IMR-90 (cell line): ENCODE measurements at places on chromosomes 11 and 22. TPM values are rescaled to one million over a fixed set of nuclear protein-coding genes. Genes with fewer than 3 reads are reported as not detected.

DNA sequence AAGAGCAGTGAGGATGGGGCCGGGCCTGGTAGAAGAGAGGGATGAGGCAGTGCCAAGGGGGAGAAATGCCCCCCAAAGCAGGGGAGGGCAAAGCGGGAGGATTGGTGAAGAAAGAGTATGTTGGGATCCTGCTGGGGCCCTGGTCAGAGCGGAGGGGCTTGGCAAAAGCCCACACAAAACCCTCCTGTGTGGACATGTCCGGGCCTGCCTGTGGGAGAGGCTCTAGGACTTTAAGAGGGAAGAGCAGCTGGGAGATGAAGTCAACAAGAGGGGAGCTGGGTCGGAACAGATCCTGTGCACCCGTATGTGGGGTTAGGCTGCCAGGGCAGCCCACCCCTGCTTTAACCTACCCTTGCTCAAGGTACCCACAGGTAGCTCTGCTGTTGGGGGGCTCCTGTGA lies 25.8 kb downstream of the ART5 start:
- DNase-seq: no peak

- no peak for DNase-seq
These were observed 15.0 kb upstream of the EHD1 start for GRCh38 chr11:64893194-64894069.

DNA sequence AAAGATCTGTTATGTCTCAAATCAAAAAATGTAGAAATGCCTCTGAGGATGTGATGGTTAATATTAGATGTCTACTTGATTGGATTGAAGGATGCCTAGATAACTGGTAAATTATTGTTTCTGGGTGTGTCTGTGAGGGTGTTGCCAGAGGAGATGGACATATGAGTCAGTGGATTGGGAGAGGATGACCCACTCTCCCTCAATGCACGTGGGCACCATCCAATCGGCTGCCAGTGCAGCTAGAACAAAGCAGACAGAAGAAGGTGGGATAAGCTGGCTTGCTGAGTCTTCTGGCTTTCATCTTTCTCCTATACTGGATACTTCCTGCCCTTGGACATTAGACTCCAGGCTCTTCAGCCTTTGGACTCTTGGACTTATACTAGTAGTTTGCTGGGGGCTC lies 430.3 kb downstream of the SOX6 start:
- DNase-seq: no peak

GRCh38 chr22:27100789-27101188 lies 443.4 kb downstream of the MIAT start:
- DNase-seq: peak; percentile 45

GRCh38 chr11:101059331-101059730 lies 70.3 kb downstream of the PGR start:
- no peak for DNase-seq

DNA sequence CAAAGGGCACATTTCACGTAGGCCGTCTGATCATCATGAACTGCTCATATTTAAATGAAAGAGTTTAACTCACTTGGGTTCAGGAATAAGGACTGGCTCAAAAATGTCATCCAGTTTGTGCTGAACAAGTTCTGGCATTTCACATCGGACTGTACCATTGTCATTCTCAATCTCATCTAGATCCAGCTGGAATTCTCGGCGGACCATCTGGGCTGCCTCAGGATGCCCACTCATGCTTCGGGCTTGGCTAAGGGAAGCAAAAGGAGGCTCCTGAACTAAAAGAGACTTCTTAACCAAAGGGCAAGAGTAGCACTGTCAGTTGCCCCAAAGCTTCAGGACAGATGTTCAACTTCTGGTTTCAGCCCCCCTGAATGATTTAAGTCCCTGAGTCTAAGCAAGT lies 40.2 kb downstream of the F2 start:
- DNase-seq: no peak

DNA sequence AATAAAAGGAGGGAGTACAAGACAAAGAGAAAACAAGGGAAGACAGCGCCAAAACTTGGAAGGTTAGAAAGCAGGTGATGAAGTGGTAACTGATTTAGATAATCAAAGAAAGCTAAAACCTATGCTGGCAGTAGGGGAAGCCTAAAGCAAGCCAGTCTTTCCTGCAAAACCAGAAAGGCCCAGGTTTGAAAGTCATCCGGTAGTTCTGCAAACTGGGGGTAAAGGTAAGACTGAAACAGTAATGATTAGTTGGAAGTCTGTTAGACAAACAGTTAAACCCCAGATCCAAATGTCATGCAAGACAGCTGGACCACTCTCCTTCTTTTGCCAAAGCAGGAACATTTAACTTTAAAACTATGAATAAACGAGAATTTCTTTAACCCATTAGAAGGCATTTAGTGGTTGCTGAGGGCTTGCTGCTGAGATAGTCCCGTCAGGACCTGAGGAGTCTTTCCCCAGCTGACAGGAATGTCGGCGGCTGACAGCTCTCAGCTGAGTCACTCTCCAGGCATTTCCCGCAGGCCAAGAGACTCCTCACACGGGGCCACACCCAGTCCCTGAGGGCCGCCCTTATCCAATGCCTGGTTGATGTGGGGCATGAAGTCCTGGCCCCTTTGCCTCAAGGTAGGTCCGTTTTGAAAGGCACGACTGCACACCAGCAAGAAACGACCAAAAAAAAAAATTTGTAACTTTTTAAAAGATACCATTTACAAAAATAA lies 36.3 kb upstream of the CFAP300 start:
- peak; percentile 82 for DNase-seq

DNA sequence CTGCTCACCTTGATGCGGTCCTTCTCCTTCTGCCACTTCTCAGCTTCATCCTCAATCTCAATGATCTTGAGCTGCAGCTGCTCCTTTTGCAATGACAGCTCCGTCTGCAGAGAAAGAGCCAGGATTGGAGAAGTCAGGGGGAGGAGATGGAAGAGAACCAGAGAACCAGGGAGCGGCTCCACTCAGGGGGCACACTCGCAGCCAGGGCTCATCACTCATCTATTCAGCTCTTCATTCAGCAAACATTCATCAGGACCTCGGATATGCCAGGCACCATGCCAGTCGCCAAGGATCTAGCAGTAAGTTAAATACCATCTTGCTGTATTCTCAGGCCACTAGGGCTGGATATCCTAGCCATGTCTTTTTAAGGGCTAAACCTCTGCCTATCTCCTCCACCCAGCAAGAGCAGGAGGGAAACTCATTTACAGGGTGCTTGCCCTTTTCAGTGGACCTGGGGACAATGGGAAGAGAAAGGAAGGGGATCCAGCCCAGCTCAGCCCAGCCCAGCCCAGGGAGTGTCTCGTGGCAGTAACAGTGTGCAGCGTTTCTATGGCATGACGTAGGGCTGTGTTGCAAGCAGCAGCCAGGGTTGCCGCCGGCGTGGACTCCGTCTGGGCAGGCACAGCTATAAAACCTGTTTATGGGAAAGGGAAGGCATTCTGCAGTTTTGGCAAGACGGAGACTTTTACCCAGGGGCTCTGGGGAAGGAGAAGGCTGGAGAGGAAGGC lies 9.4 kb downstream of the TRIM29 start:
- peak; percentile 8 for DNase-seq

- peak; percentile 10 for DNase-seq
These were observed 32.1 kb downstream of the SERPIND1 start for GRCh38 chr22:20805972-20806471.

GRCh38 chr22:26835929-26836528 lies 178.6 kb downstream of the MIAT start:
- peak; percentile 23 for DNase-seq

DNA sequence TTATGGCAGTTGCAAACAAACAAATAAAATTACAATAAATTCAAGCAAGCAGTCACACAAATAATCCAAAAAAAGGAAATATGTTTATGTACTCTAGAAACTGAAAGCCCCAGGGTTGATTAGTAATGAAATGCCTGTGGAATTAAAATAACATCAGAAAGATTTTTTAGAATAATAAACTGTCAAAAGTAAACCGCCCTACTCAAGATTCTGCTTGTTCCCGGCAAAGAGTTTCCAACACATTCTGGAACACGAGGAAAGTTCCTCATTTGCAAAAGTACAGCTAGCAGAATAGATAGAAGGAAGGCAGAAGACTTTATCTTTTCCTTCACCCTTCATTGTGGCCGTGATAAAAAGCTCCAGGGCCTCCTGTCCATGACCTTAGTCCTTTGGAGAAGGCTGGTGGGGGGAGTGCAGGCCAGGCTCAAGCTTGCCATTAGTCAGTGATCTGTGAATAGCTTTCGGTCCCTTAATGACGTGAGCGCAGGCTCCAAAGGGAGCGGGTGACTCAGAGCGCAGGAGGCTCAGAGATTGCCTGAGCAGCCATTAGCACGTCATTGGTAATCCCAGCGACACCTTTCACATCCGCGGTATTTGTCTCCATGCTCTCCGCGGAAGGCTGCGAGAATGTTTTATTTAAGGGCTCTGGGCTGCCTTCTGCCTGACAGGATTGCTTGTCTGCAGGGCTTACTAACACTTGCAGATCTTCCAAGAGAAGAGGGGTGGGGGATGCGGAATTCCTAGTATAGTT lies 458.3 kb downstream of the METTL15 start:
- DNase-seq: peak; percentile 100

GRCh38 chr11:118152552-118153471 lies at the start of gene SCN4B:
SCN4B (minus strand) TSS chr11:118152823; CDS start chr11:118152673, 150 bp downstream.
- DNase-seq: peak; percentile 20

- no peak for DNase-seq
These were observed 992 bp downstream of the LRFN4 start for GRCh38 chr11:66857927-66858185.

- DNase-seq: no peak
These were observed 7.0 kb downstream of the SEPTIN3 start for GRCh38 chr22:41976070-41976901.

DNA sequence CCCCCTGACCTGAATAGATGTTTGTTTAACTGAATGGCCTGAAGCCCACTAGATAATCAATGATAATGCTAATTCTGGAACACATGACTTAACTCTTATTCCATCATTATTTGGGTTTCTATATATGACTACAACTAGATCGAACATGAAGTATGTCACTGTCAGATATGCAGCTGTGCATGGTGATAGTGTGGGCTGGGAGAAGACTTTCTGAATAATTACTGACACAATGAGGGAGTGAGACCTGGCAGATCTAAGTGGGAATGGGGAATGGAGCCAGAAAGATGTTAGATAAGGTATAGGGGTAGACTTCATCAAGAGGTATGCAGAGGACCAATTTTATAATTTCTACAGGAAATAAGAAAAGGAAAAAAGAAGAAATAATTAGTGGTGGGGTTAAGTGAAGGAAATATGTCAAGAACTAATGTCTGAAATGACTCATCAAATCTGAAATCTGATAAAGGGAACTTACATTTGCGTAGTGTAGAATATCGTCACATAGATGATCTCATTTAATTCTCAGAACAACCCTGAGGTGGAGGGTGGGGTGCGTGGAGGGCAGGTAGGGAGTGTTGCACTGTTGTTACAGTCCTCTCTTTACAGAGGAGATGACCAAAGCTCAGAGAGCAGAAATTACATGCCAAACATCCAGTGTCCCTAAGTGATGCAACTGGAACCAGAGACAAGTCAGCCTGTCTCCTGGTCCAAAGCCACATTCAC lies 68.2 kb upstream of the EED start:
- peak; percentile 52 for DNase-seq

- no peak for DNase-seq
These were observed 3.2 kb upstream of the PAX6 start for GRCh38 chr11:31814176-31814868.

- no peak for DNase-seq
These were observed 771.7 kb downstream of the TBC1D22A start for GRCh38 chr22:47533961-47534803.

- DNase-seq: no peak
These were observed 57.9 kb downstream of the UVRAG start for GRCh38 chr11:75872887-75873416.

- DNase-seq: peak; percentile 36
These were observed 78.5 kb downstream of the PLEKHA7 start for GRCh38 chr11:16935518-16936302.

The CCDC157 gene
- 0.83 and 0.90 TPM in 2 replicates for total RNA-seq

The OR2AG2 gene
- total RNA-seq: 0.28 and 0.54 TPM in 2 replicates

The GAL3ST3 gene
- not detected in 2 replicates for total RNA-seq

The LGR4 gene
- 6.8 and 8.1 TPM in 2 replicates for total RNA-seq

The GPR83 gene
- under 0.01 TPM in 2 replicates for total RNA-seq

The SCN4B gene
- total RNA-seq: under 0.01 and 0.18 TPM in 2 replicates

The POU2F3 gene
- under 0.01 TPM in 1 of 2 replicates, not detected in the other for total RNA-seq

The NF2 gene
- total RNA-seq: 151 and 181 TPM in 2 replicates

The VPREB1 gene
- not detected in 2 replicates for total RNA-seq

The APOBEC3B gene
- 17.2 and 17.6 TPM in 2 replicates for total RNA-seq
